Suprapubic skin (tissue), 4 donors: ENCODE measurements at places on chromosomes 4 and X.

DNA sequence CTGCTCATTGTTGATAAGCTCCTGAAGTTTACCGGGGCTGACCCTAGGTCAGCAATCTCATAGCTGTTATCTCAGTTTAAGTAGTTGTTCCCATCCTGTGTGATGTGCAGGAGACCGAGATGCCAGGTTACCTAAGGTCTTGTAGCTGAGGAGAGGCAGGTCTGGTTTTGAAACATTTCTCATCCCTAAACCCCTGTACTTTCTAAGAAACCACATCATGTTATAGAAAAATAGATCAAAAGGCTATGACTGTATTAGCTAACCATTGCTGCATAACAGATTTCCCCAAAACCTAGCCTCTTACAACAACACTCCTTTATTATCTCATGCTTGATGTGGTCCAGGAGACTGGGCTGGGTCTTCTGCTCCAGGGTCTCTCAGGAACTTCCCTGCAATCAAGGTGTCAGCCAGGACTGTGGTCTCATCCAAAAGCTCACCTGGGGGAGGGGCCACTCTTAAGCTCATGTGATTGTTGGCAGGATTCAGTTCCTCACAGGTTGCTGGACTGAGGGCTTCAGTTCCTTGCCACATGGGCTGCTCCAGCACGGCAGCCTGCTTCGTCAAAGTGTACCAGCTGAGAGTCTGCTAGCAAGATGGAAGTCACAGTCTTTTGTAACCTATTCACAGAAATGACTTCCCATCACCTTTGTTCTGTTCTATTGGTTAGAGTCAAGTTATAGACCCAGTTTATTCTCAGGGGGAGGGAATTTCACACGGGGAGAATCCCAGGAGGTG is 60.9 kb upstream of the CLCN4 start:
- DNase-seq, result no peak

DNA sequence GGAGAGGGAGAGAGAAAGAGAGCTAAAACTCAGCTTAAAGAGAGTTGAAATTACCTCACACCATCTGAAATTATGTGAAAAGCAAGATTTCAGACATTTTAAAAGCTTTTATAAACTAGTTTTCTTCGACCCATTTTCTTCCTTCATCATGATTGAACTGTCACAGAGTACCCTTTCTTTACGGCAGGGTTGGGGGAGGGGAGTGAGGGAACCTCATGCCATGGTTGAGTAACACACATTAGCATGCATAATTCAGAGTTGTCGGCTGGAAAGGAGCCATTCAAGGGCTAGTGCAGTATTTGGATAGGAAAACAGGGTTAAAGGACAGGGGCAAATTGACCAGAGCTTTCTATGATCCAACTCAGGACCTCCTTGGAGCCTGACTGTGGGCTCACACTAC is 46.2 kb downstream of the PCDH19 start:
- no peak for DNase-seq

DNA sequence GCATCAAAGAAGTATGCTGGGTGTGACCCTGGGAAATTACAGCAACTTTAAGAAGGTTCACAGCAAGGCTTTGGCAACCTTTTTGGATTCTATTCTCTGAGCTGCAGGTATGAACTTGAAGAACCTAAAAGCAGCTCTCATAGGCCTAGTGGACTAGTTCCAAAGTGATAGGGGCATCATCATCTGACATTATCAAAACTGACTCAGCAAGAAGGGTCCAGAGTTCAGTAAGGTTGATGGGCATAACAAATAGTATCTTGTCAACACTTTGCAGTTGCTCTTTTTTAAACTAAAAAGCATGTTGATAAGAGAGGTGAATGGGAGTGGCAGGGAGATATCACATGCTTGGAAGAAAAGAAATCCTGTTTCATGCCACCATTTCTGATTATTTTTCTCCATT is 249.3 kb downstream of the ZNF674 start:
- DNase-seq, result no peak

DNA sequence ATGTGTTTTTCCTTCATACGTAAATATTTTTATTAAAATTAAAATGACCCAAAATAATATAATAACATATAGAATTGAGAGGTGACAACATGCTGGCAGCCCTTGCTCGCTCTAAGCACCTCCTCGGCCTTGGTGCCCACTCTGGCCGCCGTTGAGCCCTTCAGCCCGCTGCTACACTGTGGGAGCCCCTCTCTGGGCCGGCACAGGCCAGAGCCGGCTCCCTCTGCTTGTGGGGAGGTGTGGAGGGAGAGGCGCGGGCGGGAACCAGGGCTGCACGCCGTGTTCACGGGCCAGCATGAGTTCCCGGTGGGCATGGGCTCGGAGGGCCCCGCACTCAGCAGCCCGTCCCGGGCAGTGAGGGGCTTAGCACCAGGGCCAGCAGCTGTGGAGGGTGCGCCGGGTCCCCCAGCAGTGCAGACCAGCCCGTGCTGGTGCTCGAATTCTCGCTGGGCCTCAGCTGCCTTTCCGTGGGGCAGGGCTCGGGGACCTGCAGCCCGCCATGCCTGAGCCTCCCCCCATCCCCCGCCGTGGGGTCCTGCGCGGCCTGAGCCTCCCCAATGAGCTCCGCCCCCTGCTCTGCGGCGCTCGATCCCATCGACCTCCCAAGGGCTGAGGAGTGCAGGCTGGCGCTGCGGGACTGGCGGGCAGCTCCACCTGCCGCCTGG is 222.3 kb downstream of the PTTG2 start:
- DNase-seq, result no peak

DNA sequence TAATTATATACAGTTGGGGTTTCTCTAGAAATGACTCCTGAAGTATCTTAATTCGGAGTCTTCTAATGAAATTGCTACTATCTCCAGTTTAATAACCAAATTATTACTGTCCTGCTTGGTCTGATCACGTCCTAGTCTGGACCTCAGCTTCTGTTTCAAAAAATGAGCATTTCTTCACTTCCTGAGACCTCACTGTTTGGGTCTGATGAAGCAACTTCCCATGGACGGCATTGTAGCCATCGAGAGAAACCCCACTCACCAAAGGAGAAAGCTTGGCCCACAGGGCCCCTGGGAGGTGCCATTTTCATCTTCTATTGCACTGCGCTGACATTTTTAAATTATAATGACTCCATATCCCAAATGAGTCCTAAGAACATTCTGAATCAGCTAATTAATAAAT is 178.0 kb downstream of the MGST2 start:
- no peak for DNase-seq

DNA sequence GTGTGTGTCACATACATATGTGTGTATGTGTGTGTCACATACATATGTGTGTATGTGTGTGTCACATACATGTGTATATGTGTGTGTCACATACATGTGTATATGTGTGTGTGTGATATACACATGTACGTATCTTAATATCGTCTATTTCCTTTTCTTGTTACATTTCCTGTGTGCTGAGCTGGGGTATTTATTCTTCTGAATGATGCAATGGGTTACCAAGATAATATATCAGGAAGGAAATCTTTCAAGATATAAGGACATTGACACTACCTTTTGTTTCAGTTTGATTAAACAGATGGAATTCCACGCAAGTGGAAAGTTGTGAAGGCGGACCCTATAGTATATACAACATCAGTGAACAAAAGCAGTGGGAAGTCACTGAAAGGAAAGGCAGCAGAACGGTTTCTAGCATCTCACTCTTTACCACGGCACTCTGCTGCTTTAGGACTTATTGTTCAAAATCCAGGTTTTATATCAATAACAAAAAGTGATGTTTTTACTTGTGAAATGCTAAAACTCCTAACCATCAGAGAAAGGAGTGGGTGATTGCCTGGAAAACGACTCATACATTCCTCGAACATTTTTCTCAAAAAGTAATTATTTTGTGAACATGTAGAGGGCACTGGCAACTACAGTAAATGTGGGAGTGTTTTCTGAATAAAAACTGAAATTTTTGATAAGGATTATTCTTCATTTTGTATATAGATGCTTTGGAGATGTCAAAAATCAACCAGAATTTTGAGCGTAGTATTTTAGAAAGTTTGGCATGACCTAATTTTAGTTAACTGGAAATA is 43.1 kb upstream of the IL21 start:
- no peak for DNase-seq

DNA sequence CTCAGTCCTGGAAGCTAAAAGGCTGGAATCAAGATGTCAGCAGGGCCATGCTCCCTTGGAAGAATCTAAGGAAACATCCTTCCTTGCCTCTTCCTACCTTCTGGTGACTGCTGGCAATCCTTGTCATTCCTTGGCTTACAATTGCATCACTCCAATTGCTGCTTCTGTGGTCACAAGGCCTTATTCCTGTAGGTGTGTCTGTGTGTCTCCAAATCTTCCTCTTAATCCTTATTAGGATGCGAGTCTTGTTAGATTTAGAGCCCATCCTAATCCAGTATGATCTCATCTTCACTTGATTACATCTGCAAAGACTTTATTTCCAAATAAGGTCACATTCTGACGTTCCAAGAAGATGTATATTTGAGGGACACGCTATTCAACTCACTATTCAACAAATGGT is 52.2 kb downstream of the SMIM20 start:
- DNase-seq, result no peak

- no peak for DNase-seq
Observed at GRCh38 chr4:38559374-38559773, 104.6 kb upstream of the KLF3 start.

DNA sequence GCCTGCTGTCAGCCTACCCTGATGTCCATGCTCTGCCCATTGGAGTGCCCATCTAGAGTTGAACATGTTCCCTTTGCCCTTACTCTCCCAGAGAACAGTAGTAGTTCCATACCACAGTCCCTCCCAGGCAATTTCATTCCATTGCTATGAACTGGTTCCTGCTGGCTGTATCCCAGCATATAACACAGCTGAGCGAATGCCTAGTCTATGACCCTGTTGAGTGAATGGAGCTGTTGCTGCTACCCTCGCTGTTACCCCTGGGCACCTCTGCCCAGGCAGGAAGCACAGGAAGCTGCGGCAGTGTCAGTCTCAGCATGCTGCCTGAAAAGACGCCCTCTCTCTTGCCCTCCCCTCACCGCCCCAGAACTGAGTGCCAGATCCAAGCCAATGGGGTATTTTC is 73.3 kb downstream of the SOX3 start:
- DNase-seq, result no peak
